ENCODE measurements at places on chromosomes 2 and 18.
A peak's percentile ranks its signal among the peaks of the same experiment; 100 is the strongest.

- no peak for DNase-seq
- H3K36me3 ChIP-seq: no peaks in the 10 kb centered on the region
- H3K4me1 ChIP-seq: peaks cover 25% of the 10 kb centered on the region
These were observed 80.3 kb downstream of the FMNL2 start for GRCh38 chr2:152415231-152415642.

GRCh38 chr2:57182916-57183315 lies 863.7 kb upstream of the VRK2 start:
- DNase-seq: no peak
- H3K36me3 ChIP-seq: no peaks in the 10 kb centered on the region
- H3K4me3 ChIP-seq: no peak overlapping the region
- no peaks in the 10 kb centered on the region for H3K4me1 ChIP-seq
- no peak overlapping the region for H3K27ac ChIP-seq
- no peaks in the 10 kb centered on the region for H3K27me3 ChIP-seq

DNA sequence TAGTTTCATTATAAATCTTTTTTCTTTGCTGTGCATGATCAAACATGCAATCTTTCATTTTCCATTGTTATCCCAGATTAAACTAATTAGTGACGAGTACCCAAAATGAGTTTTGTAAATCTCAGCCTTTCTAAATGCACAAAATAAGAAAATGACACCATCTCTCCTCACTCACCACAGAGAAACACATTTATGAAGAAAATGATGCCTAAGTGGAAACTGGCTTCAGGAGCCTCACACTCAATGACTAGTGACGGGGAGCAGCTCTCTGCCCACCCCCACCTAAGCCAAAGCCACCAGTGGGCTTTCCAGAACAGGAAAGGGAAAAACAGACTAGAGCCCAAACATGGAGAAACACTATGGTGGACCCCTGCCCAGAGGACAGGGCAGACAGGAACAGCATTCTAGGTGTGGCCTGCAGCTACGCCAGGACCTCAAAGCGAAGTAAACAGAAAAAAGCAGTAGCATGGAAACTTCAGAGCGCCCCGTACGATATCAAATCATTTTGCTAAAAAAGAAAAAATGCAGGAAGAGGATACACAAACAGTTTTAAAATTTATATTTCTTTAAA lies 113.5 kb downstream of the RBMS1 start:
- DNase-seq: no peak
- peaks cover 85% of the 10 kb centered on the region for H3K4me1 ChIP-seq
- H3K4me3 ChIP-seq: peak overlapping the region; percentile 1

- no peaks in the 10 kb centered on the region for H3K4me1 ChIP-seq
- H3K27ac ChIP-seq: no peak overlapping the region
- no peak overlapping the region for H3K4me3 ChIP-seq
- no peak for DNase-seq
- no peaks in the 10 kb centered on the region for H3K36me3 ChIP-seq
These were observed 105.4 kb downstream of the KCNH7 start for GRCh38 chr2:162732946-162733698.

- no peak for DNase-seq
- no peaks in the 10 kb centered on the region for H3K27me3 ChIP-seq
- H3K36me3 ChIP-seq: no peaks in the 10 kb centered on the region
- peak overlapping the region; percentile 62 for H3K4me3 ChIP-seq
These were observed 56.8 kb downstream of the ASAP2 start for GRCh38 chr2:9263428-9263827.

GRCh38 chr2:71684226-71685072 lies 231.1 kb downstream of the DYSF start:
- no peaks in the 10 kb centered on the region for H3K36me3 ChIP-seq
- DNase-seq: no peak
- peak overlapping the region; percentile 57 for H3K27ac ChIP-seq
- peaks cover 28% of the 10 kb centered on the region for H3K4me1 ChIP-seq

DNA sequence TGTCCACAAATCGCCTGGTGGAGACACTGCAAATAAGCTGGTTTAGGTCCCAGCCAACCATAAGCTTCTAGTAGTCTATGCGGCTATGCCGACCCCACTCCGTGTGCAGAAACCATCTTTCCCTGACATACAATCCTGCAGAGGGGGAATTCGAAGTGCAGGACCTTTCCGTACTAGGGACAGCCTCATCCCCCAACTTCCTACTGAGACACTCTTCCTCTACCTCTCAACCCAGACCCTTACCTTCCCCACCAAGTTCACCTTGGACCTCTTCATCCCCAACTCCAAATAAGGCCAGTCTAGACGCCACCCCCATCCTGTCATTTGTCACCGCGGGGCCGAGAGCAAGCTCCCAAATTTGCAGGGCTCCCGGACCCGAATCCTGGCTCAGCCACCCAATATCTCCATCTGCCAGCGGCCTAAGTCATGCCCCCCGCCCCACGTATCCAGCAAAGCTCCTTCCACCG lies 496 bp downstream of the SUCLG1 start:
- peak overlapping the region; percentile 100 for H3K4me3 ChIP-seq
- H3K27me3 ChIP-seq: no peaks in the 10 kb centered on the region
- no peak for DNase-seq
- peaks cover 29% of the 10 kb centered on the region for H3K4me1 ChIP-seq
- H3K36me3 ChIP-seq: no peaks in the 10 kb centered on the region

DNA sequence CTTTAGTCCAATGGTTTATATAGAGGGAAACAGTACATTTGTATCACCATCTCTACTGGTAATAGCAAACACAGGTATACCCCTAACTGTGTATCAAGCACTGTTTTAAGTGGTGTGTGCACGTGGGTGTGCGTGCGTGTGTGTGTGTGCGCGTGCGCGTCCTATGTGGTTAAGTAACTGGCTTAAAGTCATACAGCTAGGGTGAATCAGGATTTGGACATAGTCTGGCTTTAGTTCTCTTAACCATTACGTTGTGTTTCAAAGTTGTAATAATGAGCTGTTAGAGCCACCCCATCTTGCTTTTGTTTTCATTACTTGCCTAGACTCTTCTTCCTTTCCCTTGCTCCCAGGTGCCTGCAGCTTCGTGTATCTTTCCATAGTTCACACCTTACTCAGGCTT lies 2.1 kb downstream of the HADHB start:
- H3K4me1 ChIP-seq: peaks cover 34% of the 10 kb centered on the region
- H3K4me3 ChIP-seq: no peak overlapping the region
- H3K27me3 ChIP-seq: no peaks in the 10 kb centered on the region
- DNase-seq: no peak
- no peak overlapping the region for H3K27ac ChIP-seq
- H3K36me3 ChIP-seq: no peaks in the 10 kb centered on the region

GRCh38 chr2:159760326-159760725 lies 37.7 kb downstream of the CD302 start:
- H3K4me1 ChIP-seq: peaks cover 36% of the 10 kb centered on the region
- H3K36me3 ChIP-seq: no peaks in the 10 kb centered on the region
- no peak overlapping the region for H3K4me3 ChIP-seq
- H3K27me3 ChIP-seq: no peaks in the 10 kb centered on the region
- H3K27ac ChIP-seq: peak overlapping the region; percentile 10

DNA sequence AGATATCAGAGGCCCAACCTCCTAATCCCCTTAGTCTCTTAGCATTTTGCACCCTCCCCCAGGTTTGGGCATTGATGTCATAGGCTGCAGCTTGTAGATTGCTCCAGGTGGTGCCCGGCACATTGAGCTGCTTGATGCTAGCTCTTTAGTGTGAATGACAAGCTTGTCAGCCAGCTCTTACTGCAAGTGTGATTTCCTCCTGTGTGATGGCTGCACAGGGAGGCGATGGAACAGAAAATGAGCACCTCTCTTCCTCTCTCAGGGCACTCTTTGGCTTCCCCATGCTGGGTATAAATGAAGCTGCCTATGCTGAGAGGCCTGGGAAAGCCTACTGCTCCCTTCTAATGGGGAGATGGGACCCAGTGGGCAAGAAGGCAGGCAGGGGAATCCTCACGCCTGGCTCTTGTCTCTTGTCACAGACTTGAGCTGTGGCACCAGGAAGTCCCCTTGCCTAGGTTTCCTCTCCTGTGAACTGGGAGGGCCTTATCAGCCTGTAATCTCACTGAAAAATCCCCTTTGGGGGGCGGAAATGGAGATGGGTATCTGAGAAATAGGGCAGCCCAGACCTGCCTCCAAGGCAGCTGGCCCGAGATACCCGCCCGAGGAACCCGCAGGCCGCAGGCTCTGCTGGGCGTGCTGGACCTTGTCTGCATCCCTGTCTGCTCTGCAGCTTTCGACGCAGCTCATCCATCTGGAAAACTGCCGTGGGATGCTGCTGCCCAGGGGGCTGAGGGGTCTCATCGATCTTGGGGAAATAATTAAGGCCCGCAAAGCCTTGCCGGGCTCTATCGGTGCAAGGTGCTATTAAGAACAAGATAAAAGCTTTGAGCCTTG lies 163.5 kb upstream of the CXCR4 start:
- H3K27ac ChIP-seq: no peak overlapping the region
- DNase-seq: no peak
- no peak overlapping the region for H3K4me3 ChIP-seq
- no peaks in the 10 kb centered on the region for H3K27me3 ChIP-seq

DNA sequence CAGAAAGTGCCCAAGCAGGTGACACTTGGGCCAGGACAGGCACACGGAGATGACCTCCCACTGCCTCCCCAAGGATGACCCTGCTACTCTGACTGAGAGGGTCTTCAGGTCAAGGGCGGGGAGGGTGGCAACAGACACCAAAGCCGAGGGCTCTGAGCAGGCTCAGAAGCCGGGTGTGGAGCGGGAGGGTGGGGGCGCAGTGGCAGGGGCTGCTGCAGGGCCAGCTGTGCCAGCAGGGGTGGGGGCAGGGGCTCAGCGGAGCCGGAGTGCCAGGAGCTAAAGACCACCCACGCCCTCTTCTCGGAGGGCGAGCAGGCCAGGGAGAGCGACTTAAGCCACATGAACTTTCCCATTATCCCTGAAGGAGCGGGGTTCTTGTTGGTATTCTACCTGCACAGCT lies 93.3 kb upstream of the MBOAT2 start:
- no peak overlapping the region for H3K27ac ChIP-seq
- no peaks in the 10 kb centered on the region for H3K27me3 ChIP-seq
- no peak for DNase-seq

Data from thoracic aorta (tissue), 2 donors.